ENCODE measurements at places on chromosomes 5 and 9. TPM values are rescaled to one million over a fixed set of nuclear protein-coding genes. Genes with fewer than 3 reads are reported as not detected.

DNA sequence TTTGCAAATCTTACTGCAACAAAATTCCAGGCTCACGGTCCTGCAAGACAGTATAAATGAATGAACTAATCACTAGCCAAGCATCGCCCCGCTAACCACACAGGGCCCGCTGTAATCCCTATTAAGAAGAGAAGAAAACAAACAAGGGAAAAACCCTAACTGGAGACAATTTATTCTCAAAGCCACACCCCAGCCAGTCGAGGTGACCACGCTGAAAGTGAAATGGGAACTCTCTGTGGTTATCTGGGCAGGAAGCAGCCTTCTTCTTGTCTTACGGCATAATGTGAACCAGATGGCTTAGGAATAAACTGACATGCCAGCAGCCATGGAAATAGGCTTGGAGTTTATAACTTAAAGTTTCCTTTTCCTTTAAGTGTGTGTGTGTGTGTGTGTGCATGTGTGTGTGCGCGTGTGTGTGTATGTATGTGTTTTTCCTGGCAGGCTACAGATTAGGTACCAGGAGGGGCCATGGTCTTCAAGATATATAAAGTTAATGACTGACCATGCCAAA lies 120.2 kb downstream of the SEMA6A start:
- DNase-seq = peak; percentile 91

GRCh38 chr9:137423514-137424291 lies 510 bp downstream of the NOXA1 start:
- no peak for DNase-seq

The FGF18 gene
- total RNA-seq = under 0.01 TPM

DNA sequence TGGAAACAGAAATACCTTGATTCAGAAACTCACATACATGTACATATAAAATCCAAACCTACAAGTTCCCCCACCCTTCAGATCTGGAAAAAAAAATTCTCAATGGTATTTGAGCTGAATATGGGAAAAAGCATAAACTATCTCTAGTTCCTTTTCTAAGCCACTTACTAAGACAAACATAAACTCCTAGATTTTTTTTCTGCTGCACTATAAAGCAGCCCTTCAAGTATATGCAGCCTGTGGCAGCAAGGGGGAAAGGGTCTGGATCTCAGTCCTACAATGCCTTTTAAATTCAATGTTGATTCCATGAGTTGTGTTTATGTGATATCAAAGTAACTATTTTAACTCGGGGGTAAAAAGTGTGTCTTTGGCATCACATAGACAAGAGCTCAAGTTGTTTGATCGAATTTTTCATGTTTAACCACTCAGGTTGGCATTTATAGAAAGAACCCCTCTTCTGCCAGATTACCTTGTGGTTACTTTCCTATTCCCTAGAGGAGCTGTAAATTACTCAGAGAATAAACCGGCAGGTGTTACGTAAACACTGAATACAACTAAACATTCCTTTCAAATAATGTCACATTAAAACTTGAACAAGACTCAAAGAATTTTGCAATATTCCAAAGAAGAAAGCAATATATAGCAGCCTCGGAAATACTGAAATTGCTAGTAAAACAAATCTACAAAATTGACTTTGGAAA lies 91.8 kb upstream of the FER start:
- peak; percentile 72 for DNase-seq

- no peak for DNase-seq
Measured at GRCh38 chr5:135229679-135230132, 169.3 kb downstream of the MACROH2A1 start.

DNA sequence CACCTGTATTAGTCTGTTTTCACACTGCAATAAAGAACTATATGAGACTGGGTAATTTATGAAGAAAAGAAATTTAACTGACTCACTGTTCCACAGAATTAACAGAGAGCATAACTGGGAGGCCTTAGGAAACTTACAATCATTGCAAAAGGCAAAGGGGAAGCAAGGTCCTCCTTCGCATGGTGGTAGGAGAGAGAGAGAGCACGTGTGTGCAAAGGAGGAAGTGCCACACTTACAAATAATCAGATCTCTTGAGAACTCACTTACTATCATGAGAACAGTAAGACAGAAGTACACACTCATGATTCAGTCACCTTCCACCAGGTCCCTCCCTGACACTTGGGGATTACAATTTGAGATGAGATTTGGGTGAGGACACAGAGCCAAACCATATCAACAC lies 258.7 kb downstream of the TRIM32 start:
- DNase-seq = no peak

DNA sequence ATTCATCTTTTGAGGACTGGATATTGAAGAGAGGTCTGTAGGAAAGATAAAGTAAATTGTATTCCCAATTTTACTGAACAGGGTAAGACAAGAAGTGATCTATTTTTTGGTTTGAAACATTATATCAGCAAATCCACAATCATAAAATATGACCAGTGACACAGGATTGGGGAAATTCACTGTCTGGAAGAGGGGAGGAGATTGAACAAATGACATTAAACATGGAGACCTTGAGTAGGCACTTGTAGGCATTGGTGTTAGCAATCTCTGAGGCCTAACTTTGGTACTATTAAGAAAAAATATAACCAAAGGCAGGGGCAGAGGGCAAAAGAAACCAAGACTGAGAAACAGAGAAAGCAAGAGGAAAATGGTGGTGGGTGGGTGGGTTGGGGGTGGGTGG lies 132.6 kb upstream of the TMEM161B start:
- DNase-seq = no peak

GRCh38 chr9:134676361-134676760 lies 34.8 kb downstream of the COL5A1 start:
- no peak for DNase-seq

The NELFB gene
- 47.1 TPM for total RNA-seq

GRCh38 chr9:135692410-135692809 lies 6.9 kb downstream of the SOHLH1 start:
- no peak for DNase-seq

DNA sequence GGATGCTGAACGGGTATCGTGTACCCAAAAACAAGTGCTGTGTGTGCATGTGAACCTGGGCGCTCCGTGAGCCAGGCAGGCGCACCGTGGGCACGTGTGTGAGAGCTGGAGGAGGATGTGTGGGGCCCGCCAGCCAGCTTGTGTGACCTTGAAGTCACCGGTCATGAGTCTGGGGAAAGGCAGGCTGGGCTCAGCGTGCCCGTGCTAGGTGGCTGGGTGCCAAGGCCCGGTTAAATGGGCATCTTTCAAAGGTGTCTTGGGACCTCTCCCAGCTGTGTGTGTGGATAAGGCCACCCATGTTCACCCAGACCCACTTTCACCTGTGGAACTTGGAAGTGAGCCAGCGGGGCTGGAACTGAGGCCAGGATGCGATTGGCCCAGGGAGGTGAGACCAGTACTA lies 3.4 kb downstream of the KCNT1 start:
- DNase-seq = no peak

The KLF9 gene
- total RNA-seq = 34.5 TPM

The RNF183 gene
- not detected for total RNA-seq

DNA sequence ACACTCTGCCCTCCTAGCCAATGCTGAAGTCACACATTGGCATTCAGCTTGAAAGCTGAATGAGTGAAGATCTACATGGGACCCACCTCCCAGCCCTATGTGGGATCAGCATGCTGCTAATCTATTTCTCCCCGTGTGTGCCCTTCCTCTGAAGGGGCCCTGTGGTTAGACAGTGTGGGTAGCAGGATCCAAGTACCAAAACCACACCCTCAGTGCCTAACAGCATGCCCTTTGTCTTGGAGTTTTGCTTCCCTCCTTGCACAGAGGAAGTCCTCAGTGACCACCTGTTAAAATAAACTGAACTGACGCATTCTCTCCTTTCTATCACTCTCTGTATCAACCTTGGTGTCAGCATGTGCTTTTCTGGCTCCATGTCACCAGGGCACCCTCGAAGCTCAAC lies 25.0 kb downstream of the SH3TC2 start:
- no peak for DNase-seq

DNA sequence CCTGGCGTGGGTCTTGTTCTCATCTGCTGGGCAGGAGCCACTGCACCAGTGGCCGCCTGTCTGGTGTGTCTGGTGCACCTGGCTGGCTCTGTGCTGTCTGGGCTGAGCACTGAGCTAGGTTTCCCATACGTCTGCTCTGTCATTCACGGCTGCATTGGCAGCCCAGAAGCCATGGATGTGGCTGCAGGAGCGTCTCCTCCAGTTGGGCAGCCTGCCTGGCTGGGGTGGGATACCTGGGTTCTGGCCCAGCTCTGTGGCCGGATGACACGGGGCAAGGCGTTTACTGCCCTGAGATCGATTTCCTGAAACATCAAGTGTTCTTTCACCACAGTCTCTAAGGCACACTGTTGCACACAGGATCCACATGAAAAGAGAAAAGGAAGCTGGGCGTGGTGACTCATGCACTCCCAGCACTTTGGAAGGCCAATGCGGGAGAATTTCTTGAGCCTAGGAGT lies 25.5 kb upstream of the SLC25A51 start:
- DNase-seq = peak; percentile 52

GRCh38 chr5:174668349-174668748 lies 56.0 kb upstream of the MSX2 start:
- no peak for DNase-seq

GRCh38 chr5:134136221-134136631 lies 21.7 kb downstream of the TCF7 start:
- DNase-seq = no peak

DNA sequence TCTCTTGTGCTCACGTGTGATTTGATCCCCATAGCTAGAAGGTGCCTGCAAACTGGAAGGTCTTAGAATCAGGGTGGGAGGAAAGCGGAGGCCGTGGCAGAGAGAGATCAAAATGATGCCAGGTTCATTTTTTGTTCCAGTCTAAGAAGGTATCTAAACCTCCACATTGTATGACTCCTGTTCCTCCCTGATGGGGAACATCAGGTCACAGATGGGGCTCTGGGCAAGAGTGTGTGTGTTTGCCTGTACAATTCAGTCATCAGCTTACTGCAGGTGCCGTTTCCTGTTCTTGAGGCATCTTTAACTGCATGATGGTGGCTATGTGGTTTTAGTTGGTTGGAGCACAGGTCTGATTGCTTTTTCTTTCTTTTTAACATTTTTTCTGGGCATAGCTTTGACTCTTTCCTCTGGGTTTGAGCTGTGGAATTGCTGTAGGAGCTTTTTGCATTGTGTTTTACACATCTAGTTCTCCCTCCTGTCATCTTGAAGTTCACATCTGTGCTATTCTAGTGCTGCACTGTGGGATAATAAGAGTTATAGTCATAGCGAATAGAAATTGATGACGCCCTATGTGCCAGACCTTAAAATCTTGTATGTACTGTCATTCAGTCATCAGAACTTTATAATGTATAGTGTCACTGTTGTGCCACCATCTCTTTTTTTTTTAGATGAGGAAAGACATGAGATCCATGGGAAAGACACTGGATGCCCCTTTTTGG lies 30.8 kb downstream of the ARHGAP26 start:
- no peak for DNase-seq

DNA sequence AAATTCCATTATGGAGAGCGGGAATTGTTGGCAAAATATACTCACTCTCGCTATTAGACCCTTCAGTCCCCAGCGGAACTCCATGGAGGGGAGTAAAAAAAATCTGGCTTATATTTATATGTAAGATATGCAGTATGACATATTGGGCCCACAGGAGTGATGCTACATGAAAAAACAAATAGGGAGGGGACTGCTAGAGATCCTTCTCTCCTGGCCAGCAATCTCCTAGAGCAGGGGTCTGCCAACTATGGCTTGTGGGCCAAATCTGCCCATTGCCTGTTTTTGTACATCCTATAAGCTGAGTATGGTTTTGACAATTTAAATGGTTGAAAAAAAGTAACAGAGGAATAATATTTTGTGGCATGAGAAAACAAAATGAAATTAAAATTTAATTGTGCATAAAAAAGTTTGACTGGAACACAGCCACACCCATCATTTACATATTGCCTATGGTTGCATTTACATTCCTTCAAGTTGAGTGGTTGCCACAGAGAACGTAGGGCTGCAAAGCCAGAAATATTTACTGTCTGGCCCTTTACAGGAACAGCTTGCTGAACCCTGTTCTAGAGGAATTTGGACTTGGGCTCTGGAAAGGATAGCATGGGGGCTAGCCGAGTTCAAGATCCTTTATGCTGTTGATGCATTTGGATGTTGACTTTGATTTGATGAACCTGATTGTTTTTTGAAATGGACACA lies 197.3 kb upstream of the CLINT1 start:
- DNase-seq = peak; percentile 17

DNA sequence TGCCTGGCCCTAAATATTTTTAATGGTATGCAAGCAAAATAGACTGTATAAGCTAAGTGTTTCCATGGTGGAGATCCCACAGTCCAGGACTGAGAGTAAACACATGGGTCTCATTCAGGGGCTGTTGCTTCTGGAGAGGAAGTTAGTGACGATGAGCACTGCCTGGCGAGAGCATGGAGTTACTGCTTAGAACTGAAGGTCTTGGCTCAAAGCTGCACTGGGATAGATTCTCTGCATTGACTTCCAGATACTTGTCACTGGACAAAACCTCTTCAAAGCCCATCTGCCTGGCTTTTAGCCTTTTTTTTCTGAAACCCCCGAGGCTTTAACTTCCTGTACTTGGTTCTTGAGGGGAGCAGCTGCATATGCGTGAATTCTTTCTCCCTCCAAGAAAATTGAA lies 39.2 kb downstream of the GPR107 start:
- no peak for DNase-seq

The PCDHA1 gene
- total RNA-seq = under 0.01 TPM

DNA sequence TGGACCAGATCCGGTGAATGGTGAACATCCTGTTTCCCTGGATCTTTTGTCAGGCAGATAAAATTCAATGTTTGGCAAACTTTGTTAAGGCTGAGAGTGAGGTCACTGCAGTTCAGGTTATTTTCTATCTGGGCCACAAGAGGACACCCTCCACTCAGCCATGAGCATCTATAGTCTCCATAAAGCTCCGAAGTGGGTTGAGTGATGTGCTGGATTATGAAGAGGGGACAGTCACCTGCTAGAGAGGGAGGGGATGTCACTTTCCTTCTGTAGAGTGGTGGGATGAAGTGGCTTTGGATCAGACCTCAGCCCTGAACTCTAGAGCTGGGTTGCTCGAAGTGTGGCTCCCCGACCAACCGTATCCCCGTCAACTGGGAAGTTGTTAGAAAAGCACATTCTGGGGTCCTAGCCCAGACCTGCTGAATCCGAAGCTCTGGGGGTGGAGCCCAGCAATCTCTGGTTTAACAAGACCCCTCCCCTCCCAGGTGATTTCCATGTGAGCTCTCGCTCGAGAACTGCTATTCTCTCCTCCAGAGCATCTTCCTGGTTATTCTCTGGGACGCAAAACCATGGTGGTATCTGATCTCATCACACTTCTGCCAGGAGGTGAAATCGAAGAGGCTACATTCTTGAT lies 31.8 kb upstream of the FGF1 start:
- DNase-seq = peak; percentile 57

The C5 gene
- total RNA-seq = 2.3 TPM

DNA sequence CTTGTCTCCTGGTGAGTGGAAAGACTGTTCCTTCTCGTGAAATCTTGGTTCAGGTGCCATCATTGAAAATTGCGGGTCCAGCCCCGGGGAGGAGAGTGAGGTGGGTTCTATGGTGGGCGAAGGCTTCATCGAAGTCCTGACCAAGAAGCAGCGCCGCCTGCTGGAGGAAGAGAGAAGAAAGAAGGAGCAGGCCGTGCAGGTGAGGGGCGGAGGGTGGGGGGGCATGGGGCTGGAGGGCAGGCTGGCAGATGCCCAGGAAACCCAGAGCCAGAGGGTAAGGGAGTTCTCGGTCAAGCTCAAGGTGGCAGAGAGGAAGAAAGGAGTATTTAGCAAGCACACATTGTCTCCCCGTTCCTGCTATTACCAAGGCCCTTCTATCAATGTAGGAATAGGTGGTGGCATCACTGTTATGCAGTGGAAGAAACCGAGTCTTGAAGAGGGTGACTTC lies 24.3 kb upstream of the POMT1 start:
- DNase-seq = peak; percentile 38

The CREBRF gene
- 15.5 TPM for total RNA-seq

- no peak for DNase-seq
Measured at GRCh38 chr5:19660679-19661078, 327.3 kb downstream of the CDH18 start.

The ITGA2 gene
- 35.0 TPM for total RNA-seq

Data from fibroblast of villous mesenchyme (primary cell).